ENCODE measurements at places on chromosomes 11 and 22.

DNA sequence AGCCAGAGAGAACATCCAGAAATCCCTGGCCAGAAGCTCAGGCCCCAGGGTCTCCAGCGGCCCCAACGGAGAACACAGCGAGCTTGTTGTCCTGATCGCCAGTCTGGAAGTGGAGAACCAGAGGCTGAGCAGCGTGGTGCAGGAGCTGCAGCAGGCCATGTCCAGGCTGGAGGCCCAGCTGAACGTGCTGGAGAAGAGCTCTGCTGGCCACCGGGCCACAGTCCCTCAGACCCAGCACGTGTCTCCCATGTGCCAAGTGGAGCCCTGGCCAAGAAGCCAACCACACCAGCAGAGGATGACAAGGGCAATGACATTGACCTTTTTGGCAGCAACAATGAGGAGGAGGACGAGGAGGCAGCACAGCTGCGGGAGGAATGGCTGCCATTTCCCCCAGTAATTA lies 20.6 kb upstream of the SCGB1D1 start:
- no peak for DNase-seq

DNA sequence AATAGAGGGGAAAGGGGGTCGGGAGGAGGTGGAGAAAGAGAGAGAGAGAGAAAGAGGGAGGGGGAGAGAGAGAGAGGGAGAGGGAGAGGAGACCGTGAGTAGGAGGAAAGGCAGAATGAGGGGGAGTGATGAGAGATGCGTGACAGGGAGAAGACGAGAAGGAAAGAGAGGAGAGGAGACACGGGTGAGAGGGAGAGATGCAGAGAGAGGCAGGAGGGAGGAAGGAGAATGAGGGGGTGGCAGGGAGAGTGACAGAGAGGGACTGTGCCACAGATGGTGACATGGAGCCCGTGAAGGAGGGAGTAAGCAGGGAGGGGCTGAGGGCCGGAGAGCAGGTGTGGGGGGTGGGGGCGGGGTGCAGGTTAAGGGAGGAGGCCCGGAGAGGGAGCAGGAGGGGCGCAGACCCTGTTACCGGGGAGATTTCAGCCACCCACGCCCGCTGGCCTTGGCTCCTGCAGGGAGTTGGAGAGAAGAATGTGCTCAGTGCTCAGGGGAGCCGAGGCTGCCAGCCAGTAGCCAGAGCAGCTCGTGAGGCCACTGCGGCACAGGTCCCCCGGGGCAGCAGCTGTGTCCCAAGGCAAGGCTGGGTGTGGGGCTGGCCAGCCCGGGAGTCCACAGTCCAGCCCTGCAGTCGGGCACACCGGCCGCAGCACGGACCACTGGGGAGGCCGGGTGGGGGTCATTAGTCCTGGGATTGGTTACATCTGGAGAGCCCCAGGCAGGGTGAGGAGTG lies at the start of gene SSTR3:
Gene SSTR3 (minus strand): TSS at position 304 of the 733 bp plus-strand sequence. CDS start 4,674 bp downstream, outside the sequence.
- no peak for DNase-seq

DNA sequence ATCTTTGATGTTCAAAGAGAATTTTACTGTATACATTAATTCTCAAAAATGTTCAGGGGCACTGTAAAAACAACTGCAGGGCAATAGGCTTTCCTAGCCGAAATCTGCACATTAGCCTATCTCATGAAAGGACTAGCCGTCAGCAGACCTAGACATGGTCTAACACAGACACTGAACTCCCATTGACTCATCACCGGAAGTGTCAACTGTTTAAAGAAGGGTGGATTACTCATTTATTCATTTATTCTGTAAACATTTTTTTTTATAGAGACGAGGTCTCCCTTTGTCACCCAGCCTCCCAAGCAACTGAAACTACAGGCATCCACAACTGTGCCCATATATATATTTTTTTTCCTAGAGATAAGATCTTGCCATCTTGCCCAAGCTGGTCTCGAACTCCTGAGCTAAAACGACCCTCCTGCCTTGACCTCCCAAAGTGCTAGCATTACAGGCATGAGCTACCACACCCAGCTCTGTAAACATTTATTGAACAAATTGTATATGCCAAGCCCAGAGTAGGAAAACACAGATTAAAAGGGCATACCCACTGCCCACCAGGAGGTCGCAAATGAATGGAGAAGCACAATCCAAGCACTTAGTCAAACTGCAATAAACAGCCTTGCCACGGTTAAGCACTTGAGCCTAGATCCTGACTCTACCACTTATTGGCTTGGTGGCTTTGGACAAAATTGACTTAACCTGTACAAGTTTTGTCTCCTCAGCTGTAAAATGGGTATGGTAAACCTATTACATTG lies 26.6 kb downstream of the RAB30 start:
- no peak for DNase-seq

GRCh38 chr22:49547751-49548239 lies 279.9 kb downstream of the BRD1 start:
- no peak for DNase-seq

GRCh38 chr22:46660604-46661201 lies 40.5 kb downstream of the GRAMD4 start:
- no peak for DNase-seq

- no peak for DNase-seq
Observed at GRCh38 chr11:9030601-9031000, 26.8 kb upstream of the NRIP3 start.

DNA sequence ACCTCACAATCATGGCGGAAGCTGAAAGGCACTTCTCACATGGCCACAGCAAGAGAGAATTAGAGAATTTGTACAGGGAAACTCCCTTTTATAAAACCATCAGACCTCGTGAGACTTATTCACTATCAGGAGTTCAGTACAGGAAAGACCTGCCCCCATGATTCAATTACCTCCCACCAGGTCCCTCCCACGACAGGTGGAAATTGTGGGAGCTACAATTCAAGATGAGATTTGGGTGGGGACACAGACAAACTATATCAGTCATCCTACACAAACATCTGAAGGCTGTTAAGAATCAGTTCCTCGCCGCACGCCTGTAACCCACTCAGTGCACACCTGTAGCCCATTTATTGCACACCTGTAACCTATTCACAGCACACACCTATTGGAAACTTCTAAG lies 39.8 kb downstream of the CHST1 start:
- DNase-seq: no peak

- DNase-seq: no peak
Observed at GRCh38 chr22:39514373-39514973, 5.9 kb upstream of the ATF4 start.

GRCh38 chr11:121589946-121590537 lies 137.3 kb upstream of the SORL1-AS1 start:
- DNase-seq: no peak

GRCh38 chr22:33101550-33101949 lies 43.4 kb upstream of the SYN3 start:
- DNase-seq: no peak

DNA sequence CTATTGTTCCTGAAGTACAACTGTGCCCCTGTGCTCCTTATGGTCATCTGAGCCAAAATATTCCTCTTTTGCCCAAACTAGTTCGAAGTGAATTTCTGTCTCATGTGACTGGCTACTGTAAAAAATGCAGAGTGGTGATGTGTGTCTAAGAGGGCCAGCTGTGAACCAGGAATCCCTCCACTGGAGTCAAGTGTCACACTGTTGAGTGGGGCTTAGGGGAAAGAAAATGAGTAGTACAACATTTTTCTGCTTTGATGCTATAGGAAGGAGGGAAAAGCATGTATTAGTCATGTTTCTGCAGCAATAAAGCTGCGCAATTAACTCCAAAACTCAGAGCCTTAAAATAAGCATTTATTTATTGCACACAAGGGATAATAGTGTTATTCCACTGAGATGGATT lies 39.8 kb upstream of the HMGXB4 start:
- no peak for DNase-seq

- DNase-seq: no peak
Observed at GRCh38 chr11:316891-317301, 3.1 kb downstream of the IFITM1 start.
